NCI-H82 (cell line): ENCODE measurements at places on chromosomes 1 and 21.

- DNase-seq, result peak; percentile 96
These were observed 7.0 kb downstream of the TMEM63A start for GRCh38 chr1:225875044-225875815.

DNA sequence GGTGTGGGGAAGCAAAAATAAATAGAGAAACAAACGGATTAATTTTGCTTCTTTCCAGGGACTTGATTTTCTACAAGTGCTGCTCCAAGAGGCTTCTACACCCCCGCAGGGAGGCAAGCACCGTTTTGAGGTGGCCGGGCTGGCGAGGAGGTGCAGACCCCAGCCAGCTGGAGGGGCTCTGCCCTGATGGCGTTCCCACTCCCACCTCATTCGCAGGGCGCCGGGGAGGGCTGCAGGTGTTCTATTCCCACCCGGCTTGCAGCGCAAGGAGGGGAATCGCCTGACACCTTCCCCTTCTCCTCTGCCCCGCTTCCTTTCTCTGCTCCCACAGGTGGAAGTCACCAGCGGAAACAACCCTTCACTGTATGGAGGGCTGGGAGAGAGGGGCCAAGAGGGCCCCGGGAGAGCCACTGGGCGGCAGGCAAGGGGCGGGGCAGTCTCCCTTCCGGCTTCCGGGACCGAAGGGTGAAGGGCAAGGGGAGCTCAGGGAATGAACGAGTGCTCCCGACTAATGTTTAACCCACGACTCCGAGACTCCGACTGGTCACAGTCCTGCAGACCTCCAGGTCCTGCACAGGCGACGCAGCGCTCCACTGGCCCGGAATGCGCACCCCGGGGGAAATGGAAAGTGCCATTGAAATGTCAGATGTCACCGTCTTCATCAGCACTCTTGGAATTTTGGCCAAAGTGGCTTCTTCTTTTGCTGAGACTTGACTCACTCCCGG lies 29.1 kb downstream of the TEX35 start:
- peak; percentile 60 for DNase-seq

GRCh38 chr1:40742363-40743061 lies 41.1 kb upstream of the KCNQ4 start:
- DNase-seq, result no peak

DNA sequence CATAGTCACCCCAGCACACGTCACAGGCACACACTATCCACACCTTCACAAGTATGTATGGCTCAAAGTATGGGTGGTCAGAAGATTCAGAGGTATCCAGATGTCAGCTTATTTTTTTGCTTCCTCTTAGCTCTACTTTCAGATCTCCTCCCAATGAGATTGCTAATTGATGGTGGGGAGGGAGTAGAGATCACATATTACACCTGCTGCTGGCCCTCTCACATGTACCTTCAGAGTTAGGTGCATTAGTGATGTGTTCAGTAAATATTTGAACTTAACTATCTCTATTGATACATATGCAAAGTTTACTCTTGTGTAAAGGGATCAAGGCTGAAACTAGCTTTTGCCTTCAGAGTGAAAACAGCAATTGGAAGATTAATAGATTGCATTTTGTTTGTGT lies 262.6 kb downstream of the PCP4 start:
- DNase-seq, result no peak

DNA sequence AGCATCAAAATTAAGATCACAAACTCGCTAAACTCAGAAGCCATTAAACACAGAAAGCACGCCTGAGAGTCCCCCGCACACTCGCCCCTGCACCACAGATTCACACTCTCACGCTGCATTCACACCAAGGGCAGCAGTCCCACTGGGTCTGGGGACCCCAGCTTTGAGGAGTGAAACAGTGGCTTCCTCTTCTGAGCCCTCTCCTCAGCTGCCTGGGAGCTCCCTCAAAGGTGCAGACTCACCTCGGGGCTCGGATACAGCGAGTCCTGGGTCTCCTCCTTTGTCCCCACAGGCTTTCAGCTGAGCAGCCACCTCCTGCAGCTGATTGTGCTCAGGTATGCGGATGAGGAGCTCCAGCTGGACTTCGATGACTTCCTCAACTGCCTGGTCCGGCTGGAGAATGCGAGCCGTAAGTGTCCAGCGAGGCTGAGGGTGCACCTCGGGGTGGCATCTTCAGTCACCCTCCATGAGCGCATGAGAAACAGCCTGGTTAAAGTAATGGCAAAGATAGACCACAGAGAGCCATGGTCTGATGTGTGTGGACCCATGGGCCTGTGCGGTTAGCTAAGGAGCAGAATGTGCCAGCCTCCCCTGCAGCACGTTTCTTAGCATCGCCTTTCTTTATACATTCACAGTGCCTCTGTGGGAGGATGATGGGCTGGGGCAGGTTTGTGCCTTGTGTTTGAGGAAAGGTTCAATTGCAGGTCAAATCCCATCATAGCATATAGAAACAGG lies 47.9 kb downstream of the CAPN9 start:
- peak; percentile 26 for DNase-seq

DNA sequence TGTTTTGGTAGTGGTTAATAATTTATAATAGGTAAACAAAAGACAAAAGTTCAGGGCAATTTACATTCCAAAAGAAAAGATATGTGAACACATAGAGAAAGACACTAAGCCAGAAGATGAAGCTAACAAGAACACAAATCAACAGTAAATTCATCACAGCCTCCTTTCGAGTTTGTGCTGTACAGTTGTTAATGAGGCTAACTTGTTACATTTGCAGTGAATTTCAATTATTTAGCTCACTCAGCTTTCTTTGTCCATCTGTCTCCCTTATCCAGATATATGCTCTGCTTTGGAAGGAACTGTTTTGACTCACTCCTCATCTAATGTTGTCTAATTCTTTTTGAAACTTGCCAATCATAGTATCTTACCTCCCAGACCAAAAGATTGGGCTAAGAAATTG lies 423.3 kb upstream of the OLFM3 start:
- DNase-seq, result no peak

DNA sequence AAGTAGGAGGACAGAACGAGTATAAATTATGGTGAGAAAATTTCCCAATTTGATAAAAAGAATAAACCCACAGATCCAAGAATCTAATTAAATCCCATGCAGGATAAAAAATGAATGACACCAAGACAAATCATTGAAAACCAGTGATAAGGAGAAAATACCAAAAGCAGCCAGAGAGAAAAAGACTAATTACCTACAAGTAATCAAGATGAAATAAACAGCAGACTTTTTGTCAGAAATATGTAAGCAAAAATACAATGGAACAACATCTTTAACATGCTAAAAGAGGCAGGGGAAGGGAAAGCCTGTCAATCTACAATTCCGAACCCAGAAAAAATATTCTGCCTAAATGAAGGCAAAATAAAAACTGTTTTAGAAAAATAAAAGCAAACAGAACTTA lies 20.7 kb upstream of the CCN1 start:
- DNase-seq, result no peak
